ENCODE measurements at places on chromosomes 3 and 15. TPM values are rescaled to one million over a fixed set of nuclear protein-coding genes. Genes with fewer than 3 reads are reported as not detected.

Gene FOXB1
- total RNA-seq = not detected

Gene PAQR5
- 0.58 TPM for total RNA-seq

Gene ZNF80
- not detected for total RNA-seq

Gene ARGFX
- total RNA-seq = not detected

Gene ADAMTS17
- 0.28 TPM for total RNA-seq

Gene GRK7
- not detected for total RNA-seq

Gene SQOR
- total RNA-seq = 113 TPM

Gene PLA2G4D
- under 0.01 TPM for total RNA-seq

Gene PLA2G4E
- not detected for total RNA-seq

Gene GSK3B
- total RNA-seq = 36.8 TPM

Gene CELSR3
- total RNA-seq = 0.85 TPM

Gene ZPLD1
- total RNA-seq = 0.19 TPM

Gene C2CD4A
- total RNA-seq = 0.28 TPM

Gene PLD1
- total RNA-seq = 28.8 TPM

Gene DUOXA2
- not detected for total RNA-seq

Gene QTRT2
- total RNA-seq = 13.2 TPM

Gene PPARG
- total RNA-seq = 24.0 TPM

Gene GHSR
- not detected for total RNA-seq

Gene SKOR1
- total RNA-seq = under 0.01 TPM

Gene MAP2K1
- 88.2 TPM for total RNA-seq

Gene CKMT1B
- total RNA-seq = not detected

Gene SNX33
- total RNA-seq = 15.3 TPM

Gene SLC2A2
- total RNA-seq = not detected

Gene RBP2
- not detected for total RNA-seq

Gene KCNH8
- total RNA-seq = not detected

Gene KIF7
- total RNA-seq = 11.3 TPM

Gene C3orf49
- total RNA-seq = not detected

Gene DUOX1
- total RNA-seq = under 0.01 TPM

Gene GP9
- total RNA-seq = not detected

Gene GATM
- 0.56 TPM for total RNA-seq

Gene GHRL
- not detected for total RNA-seq

Gene ACAP2
- total RNA-seq = 51.2 TPM

Gene LRTM1
- not detected for total RNA-seq

Gene TFRC
- total RNA-seq = 257 TPM

Gene HIGD2B
- total RNA-seq = not detected

Gene DNASE1L3
- total RNA-seq = 0.56 TPM

Gene SLC51A
- total RNA-seq = not detected

Gene LTF
- total RNA-seq = 0.38 TPM

Gene PLSCR2
- not detected for total RNA-seq

Gene HYKK
- total RNA-seq = 2.9 TPM

Gene PAK6
- total RNA-seq = 0.56 TPM

Gene ICE2
- 16.6 TPM for total RNA-seq

Gene PRTG
- total RNA-seq = 1.9 TPM

Gene TOP2B
- total RNA-seq = 63.7 TPM

Gene TMCO5A
- not detected for total RNA-seq

Gene CRABP1
- total RNA-seq = not detected

Gene TRH
- under 0.01 TPM for total RNA-seq

Gene ZNF621
- 10.4 TPM for total RNA-seq

Gene SLCO3A1
- total RNA-seq = 3.5 TPM

Gene GOLGA8N
- 1.3 TPM for total RNA-seq

Data from regular cardiac myocyte (primary cell).